ENCODE measurements at places on chromosomes 1 and 21. TPM values are rescaled to one million over a fixed set of nuclear protein-coding genes. Genes with fewer than 3 reads are reported as not detected.

The OR2T11 gene
- total RNA-seq: not detected

DNA sequence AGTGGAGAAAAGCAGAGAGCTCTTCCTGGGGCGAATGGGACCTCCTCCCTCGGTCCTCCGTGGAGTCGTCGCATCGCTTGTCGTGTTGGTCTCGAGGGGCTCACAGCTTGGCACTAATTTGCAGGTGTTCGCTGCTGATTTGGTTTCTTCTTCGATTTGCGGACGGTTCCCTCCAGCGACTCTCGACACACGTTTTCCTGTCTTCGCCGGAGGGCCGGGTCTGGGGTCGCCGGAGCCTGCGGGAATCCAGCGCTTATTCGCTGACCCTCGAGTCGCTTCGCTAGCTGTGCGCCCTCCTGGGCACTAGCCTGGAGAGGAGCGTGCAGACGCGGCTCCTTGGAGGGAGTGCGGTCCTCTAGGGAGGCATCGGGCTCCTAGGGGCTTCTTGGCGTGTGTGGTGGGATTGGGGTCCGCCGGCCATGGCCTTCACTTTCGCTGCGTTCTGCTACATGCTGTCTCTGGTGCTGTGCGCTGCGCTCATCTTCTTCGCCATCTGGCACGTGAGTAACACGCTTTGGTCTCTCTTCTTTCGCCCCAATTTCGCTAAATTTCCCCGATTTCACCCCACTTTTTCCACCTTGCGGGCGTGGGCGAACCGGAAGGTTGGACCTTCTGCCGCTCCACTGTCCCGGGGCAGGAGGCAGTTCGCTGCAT lies 766 bp downstream of the CNIH3 start:
- no peak for DNase-seq

The AIM2 gene
- total RNA-seq: not detected

DNA sequence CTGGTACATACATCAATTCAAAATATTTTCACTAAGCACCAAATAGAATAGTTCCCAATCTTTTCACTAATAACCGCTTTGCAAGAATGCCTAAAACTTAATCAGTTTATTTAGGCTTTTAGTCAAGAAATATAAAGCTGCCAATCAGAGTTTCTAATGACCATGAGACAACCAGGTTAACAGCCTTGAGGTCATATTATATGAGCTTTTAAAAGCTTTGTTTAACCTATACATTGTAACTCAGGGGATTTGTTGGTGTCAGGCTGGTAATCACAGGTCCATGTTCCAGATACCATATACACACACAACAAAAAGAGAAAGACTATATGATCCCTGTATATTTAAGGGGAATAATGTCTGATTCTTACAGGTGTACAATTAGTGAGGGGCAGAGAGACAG lies 246.2 kb upstream of the ADGRL2 start:
- DNase-seq: no peak

GRCh38 chr21:29174607-29175013 lies 44.2 kb downstream of the MAP3K7CL start:
- DNase-seq: peak; percentile 30

The MAP7D1 gene
- total RNA-seq: 30.8 TPM

The DNASE2B gene
- total RNA-seq: not detected

The DCAF8 gene
- total RNA-seq: 83.3 TPM

The MARCKSL1 gene
- 34.7 TPM for total RNA-seq

DNA sequence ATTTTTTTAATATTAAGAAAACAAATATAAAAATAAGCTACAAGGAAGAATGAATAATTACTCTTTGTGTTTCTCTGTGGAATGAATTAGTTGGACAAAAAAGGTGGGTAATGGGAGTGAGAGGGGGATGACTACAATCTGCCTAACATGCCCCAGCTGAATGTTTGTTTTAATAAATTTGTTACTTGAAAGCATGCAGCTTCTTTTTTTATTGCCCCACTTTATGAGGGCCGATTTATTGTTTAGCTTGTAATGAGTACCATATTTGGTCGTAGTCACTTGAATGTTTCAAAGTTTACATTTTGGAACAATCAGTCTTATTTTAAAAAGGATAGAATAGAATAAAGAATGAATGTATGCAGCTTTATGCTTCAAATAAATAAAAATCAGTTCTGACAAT lies 197.4 kb downstream of the LBR start:
- no peak for DNase-seq

GRCh38 chr21:35399002-35399530 lies 350.0 kb upstream of the RUNX1 start:
- DNase-seq: no peak

The GJA5 gene
- total RNA-seq: not detected

DNA sequence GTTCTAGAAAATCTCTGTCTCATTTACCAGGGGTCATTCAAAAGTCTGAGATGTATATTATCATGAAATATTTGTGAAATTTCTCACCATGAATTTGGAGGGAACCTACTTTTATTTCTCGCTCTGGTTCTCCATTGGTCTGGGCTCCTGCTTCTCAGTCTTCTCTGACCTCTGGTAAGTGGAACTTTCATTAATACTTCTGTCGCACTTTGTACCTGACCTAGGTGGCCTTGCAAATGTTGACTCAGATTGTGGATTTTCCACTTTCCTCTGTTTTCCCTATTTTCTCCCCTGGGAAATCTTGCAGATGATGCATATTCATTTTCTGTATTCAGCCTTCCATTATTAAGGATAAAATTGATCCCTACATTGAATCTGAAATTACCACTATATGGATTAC lies 53.2 kb downstream of the LRIG2 start:
- DNase-seq: no peak

- DNase-seq: peak; percentile 12
Observed at GRCh38 chr1:100584761-100585745, 47.1 kb downstream of the GPR88 start.

GRCh38 chr1:156876281-156876680 lies 15.6 kb downstream of the NTRK1 start:
- DNase-seq: no peak

DNA sequence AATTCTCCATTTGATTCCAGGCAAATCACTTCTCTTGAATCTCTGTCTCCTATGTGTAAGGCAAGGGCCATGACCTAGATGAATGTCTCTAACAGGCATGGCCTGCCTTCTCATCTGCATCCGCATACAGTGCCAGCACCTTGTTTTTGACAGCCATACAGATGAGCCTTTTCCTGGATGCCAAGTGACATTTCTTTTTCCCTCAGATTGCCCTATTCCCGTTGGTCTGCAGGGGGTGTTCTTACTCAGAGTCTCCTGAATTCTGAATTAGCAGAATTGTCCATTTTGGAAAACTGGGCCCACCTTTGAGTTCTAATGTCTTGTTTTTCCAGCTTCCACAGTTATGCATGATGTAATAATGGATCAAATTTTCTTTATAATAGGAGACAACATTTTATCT lies 88.0 kb upstream of the ADAR start:
- no peak for DNase-seq

GRCh38 chr1:233135833-233136232 lies 159.7 kb downstream of the PCNX2 start:
- no peak for DNase-seq

DNA sequence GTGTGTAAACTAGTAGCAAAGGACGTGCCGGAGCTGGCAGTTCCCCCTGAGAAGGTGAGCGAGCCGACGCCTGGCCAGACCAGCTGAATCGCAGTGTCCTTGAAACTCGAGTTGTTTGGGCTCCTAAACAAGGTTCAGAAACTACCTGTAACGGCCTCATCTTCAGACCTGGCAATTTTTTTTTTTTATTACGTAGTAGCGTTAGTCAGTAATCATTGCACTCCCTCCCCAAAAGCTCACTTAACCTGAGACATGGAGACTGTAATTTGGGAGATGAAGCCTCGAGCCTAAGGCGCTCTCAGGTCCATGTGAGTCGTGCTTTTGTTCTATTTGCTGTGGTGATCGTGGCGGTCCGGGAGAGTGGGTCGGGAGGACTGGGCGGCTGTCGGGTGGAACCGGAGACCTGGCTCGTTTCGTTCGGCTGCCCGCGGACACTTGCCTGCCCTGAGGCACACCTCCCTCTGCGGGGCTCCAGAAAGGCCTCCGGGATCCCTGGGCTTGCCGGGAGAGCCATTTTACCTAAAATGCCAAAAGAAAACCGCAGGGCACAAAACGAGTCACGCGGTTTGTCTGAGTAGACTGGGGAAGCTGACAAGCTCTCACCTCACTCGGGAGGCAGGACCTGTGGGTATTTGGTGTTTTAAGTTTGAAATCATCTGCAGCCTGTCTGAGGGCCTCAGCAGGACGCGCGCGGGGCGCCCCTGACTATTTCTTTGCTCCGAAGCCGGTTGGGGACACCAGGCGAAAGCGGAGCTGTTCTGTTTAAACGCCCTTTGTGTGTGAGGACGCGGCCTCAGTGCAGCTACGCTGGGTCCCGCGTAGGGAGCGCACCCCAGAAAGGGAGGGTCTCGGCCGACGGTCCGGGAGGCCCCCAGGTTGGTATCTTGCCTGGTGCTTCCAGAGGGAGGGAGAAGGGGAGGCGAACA lies 722 bp downstream of the LHX8 start:
- no peak for DNase-seq

The S100A13 gene
- total RNA-seq: 122 TPM

DNA sequence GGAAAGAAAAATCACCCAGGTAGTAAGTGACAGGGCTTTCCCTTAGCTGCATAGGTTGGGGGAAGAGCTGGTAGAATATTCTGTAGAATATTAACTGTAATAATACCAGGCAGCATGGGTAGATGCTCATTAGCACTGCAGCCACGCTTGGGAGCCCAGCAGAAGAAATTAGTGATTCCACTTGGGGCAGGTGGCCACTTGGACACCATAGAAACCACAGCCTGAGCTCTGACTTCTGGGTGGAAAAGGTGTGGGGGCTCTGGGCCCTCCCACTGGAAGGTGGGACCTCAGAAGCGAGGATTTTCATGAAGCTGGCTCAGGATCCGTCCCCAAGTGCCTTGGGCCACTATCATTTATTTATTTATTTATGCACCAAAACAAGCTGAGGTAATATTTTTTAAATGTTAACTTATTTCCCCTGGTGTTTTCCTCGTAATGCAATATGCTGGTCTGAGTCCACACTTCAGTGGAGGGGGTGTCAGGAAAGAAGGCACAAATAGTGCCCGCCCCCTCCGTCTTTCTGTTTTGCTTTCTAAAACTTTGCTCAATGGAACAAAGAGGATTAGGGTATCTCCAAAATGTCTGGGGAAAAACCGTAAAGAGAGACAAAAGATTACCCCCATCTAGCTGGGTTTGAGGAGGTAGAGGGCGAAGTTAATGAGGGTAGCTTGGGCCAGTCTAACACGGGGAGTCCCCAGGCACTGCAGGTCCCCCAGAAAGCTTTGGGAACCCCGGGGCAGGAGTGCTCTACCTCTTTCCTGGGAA lies 75.2 kb upstream of the GADD45A start:
- DNase-seq: no peak

- DNase-seq: no peak
Observed at GRCh38 chr1:115404911-115405310, 66.9 kb upstream of the NGF start.

GRCh38 chr21:41507521-41508414 lies at the start of gene TMPRSS2:
Gene TMPRSS2 (minus strand): TSS chr21:41508158. CDS start chr21:41498133, 10,025 bp downstream.
- DNase-seq: no peak

The PDZK1 gene
- total RNA-seq: 1.7 TPM

DNA sequence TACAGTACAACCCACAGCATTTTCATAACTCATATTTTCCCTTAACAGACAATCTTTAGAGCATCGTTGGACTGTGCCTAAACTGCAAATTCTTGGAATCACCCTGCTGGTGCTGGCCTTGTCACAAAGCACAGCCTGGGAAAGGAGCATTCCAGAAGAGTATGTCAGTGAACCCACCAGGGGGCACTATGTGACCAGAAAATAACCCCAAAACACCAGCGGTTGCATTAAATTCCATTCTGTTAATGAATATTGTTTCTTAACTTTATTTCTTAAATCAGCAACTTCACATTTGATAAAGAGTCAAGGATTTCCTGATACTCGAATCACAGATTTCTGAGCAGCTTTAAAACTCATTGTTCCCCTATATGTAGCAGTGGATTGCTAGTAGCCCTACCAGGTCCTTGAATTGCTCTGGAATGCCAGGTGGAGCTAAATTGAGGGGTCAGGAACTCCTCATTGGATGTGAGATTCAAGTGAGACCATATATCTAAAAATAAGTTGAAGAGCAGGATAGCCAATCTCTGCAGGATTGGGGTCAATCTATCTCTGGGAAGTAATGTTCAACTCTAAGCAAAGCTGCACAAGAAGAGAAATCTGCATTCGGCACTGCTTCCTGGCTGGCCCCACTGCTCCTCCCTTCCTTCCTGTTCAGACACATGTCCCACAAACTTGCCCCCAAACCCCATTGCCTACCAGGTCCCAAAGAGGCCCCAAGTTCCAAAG lies 12.7 kb upstream of the RAB4A start:
- peak; percentile 72 for DNase-seq

GRCh38 chr1:163737261-163737660 lies 415.5 kb downstream of the NUF2 start:
- no peak for DNase-seq

The RASSF5 gene
- 0.18 TPM for total RNA-seq

The OR14K1 gene
- not detected for total RNA-seq

DNA sequence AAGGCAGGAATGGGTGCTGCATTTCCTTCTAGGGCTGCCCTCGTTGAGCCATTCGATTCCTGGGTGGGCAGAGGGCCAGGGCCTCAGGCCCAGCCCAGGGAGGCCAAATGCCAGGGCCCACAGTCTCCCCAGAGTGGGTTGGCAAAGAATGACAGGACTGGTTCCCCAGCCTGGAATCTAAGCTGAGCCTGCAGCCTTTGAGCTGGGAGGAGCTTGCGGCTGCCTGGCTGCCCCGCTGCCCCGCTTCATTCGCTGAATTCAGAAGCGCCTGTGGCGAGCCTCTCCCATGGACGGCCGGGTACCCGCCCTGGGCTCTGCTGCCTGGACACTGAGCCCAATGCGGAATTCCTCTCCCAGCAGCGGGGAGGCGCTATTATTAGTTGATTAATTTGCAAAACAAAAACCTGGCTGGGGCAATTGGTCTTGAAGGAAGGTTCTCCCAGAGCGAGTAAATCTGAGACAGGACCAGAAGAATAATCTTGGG lies 32.3 kb upstream of the TARDBP start:
- peak; percentile 31 for DNase-seq

The PIAS3 gene
- 10.8 TPM for total RNA-seq

DNA sequence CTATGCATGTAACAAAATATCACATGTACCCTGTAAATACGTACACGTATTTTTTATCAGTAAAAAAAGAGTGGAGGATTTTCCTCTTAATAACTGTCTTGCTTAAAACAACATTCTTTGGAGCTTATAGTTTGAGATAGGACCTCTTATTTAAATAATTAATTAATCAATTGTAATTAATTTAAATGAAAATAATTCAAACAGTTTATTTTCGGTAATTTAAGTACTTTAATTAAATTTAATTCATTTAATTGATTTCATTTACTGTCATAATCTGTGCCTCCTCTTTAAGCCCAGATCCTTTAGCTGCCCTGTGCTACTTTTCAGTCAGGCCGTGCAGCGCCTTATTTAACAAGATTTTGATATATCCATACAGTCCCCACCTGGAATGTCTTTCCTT lies 427.0 kb downstream of the HLX start:
- DNase-seq: no peak

DNA sequence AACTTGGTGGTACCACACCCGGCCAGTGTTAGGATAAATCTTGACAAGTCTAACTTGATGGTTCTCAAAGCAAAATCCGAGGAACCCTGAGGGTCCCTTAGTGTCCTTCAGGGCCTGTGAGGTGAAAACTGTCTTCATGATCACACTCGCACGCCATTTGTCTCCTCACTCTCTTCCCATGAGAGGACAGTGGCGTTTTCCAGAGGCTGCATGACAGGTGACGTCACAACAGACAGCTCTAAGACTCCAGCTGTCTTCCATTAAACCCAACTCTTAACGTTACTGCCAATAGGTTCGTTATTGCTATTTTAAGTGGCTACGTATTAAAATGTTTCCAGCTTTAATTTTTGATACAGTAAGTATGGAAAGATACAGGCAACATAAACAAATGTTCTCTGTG lies 13.8 kb downstream of the CFAP74 start:
- DNase-seq: peak; percentile 11

All from IMR-90 (cell line).